ENCODE measurements at places on chromosomes 3 and 15. TPM values are rescaled to one million over a fixed set of nuclear protein-coding genes. Genes with fewer than 3 reads are reported as not detected.
A peak's percentile ranks its signal among the peaks of the same experiment; 100 is the strongest.

- DNase-seq = no peak
- no peaks in the 10 kb centered on the region for H3K36me3 ChIP-seq
- no peaks in the 10 kb centered on the region for H3K27me3 ChIP-seq
- no peak overlapping the region for H3K27ac ChIP-seq
Measured at GRCh38 chr15:54424171-54424570, 445.9 kb downstream of the UNC13C start.

DNA sequence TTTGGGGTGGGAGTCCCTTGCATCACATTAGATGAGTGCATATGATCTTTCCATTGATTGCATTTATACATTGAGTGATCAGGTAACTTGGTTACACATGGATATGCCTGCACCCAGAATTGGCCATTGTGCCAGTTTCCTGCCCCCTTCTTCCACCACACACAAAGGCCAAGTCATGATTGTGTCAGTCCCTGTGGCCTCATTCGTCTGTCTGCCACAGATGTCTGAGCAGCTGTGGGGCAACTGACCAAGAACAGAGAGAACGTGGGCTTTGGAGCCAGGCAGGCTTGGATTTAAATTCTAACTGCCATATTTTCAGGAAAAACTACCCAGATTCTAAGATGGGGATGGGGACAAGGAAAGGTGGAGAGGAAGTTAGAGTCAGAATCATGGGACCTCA lies 27.0 kb downstream of the CCNL1 start:
- peak overlapping the region; percentile 60 for H3K27ac ChIP-seq
- peaks cover 79% of the 10 kb centered on the region for H3K4me1 ChIP-seq
- no peaks in the 10 kb centered on the region for H3K27me3 ChIP-seq

Gene SLC35A5
- 18.1 TPM for total RNA-seq

GRCh38 chr3:128254066-128254590 lies 100.8 kb downstream of the EEFSEC start:
- H3K36me3 ChIP-seq = peaks cover 35% of the 10 kb centered on the region
- H3K4me1 ChIP-seq = peaks cover 4% of the 10 kb centered on the region
- no peaks in the 10 kb centered on the region for H3K27me3 ChIP-seq
- no peak overlapping the region for H3K4me3 ChIP-seq
- no peak for DNase-seq
- no peak overlapping the region for H3K27ac ChIP-seq

- H3K4me1 ChIP-seq = no peaks in the 10 kb centered on the region
- no peak for DNase-seq
- no peak overlapping the region for H3K4me3 ChIP-seq
Measured at GRCh38 chr3:63130625-63131024, 147.5 kb upstream of the SYNPR start.

DNA sequence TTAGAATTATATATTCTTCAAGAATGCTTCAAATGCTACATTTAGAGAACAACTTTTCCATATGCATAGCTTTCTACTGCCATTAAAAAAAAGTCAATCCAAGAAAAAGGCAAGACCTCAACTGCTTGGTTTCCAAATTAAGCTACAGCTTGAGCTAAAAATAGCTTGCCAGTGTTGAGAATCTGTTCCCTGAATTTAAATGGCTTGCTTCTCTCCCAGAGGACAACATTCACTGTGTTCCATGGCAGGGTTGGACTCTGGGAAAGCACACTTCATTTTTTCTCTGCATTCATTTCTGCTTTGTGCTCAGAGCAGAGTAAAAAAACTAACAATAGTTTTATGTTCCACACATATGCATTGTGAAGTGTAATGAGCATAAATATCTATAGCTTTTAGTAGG lies 50.3 kb upstream of the ACTL6A start:
- no peaks in the 10 kb centered on the region for H3K36me3 ChIP-seq
- H3K27me3 ChIP-seq = peaks cover 11% of the 10 kb centered on the region
- no peak overlapping the region for H3K4me3 ChIP-seq
- DNase-seq = no peak

GRCh38 chr3:118882353-118882947 lies 152.2 kb downstream of the IGSF11 start:
- peak; percentile 49 for DNase-seq
- H3K4me1 ChIP-seq = peaks cover 10% of the 10 kb centered on the region
- no peak overlapping the region for H3K4me3 ChIP-seq
- H3K36me3 ChIP-seq = no peaks in the 10 kb centered on the region
- H3K27ac ChIP-seq = no peak overlapping the region

- DNase-seq = no peak
- peaks cover 20% of the 10 kb centered on the region for H3K36me3 ChIP-seq
- no peak overlapping the region for H3K4me3 ChIP-seq
- peak overlapping the region; percentile 44 for H3K27ac ChIP-seq
Measured at GRCh38 chr3:63937661-63938651, 25.8 kb upstream of the SCAANT1 start.

- no peak overlapping the region for H3K27ac ChIP-seq
- peaks cover 24% of the 10 kb centered on the region for H3K4me1 ChIP-seq
- no peak overlapping the region for H3K4me3 ChIP-seq
- peaks cover 8% of the 10 kb centered on the region for H3K36me3 ChIP-seq
Measured at GRCh38 chr3:15812183-15812582, 14.4 kb upstream of the ANKRD28 start.

DNA sequence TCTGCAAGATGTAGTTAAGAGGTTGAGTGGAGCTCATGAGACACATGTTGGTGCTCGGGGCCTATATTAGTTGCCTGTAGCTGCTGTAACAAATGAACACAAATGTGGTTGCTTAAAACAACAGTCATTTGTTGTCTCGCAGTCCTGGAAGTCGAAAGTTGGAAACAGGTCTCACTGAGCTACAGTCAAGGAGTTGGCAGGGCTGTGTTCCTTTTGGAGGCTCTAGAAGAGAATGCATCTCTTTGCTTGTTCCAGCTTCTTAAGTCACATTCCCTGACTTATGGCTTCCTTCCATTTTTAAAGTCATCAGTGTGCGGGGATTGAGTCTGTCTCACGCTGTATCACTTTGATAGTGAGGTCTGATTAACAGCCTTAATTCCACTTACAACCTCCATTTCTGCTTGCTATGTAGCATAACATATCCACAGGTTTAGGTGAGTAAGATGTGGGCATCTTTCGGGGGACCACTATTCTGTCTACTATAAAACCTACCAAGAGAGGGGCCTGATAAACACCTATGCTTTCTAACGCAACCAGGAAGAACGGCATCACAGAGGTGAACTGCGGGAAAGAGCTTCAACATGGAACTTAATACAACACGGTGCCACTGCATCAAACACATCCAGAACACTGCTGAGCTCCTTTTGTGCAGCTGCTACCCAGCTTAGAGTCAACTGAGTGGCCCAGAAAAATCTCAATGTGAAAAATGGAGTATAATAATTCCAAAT lies 119.4 kb downstream of the ATP10A start:
- no peak overlapping the region for H3K4me3 ChIP-seq
- no peaks in the 10 kb centered on the region for H3K27me3 ChIP-seq
- peaks cover 11% of the 10 kb centered on the region for H3K36me3 ChIP-seq

GRCh38 chr3:10312861-10313260 lies 8.1 kb downstream of the SEC13 start:
- no peaks in the 10 kb centered on the region for H3K4me1 ChIP-seq
- H3K36me3 ChIP-seq = peaks cover 9% of the 10 kb centered on the region
- H3K27ac ChIP-seq = no peak overlapping the region
- H3K4me3 ChIP-seq = no peak overlapping the region
- no peaks in the 10 kb centered on the region for H3K27me3 ChIP-seq
- DNase-seq = no peak

- H3K27ac ChIP-seq = no peak overlapping the region
- no peaks in the 10 kb centered on the region for H3K27me3 ChIP-seq
- DNase-seq = no peak
- H3K4me1 ChIP-seq = no peaks in the 10 kb centered on the region
Measured at GRCh38 chr3:121677141-121677540, 16.4 kb upstream of the HCLS1 start.

DNA sequence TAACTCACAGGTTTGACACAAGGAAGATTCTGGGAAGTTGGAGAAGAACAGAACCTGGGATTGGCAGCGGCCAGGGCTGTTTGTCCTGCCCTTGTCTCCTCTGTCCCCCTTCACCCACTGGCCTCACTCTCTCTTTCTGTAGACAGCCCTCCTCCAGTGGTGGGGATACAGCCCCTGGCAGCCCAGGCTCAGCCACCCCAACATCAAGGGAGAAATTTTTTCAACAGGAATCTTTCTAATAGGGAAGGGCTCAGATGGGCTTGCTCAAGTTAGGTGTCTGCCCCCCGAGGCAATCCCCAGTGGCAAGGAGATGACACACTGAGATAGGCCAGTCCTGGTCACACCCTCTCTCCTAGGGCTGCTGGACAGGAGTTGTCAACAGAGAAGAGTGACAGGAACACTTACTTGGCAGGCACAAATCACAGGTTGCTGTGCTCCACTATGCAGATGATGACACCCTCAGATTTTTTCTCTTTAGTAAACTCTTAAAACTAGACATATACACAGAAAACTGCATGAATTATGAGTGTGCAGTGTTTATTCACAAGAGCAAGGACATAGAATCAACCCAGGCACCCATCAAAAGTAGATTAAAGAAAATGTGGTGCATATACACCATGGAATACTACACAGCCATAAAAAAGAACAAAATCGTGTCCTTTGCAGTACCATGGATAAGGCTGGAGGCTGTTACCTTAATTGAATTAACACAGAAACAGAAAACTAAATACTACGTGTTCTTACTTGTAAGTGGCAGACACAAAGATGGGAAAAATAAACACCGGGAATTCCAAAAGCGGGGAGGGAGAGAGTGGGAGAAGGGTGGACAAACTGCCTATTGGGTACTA lies 36.3 kb downstream of the PLA2G4D start:
- DNase-seq = no peak

Gene SLC25A26
- 17.0 TPM for total RNA-seq

Gene SLC25A20
- 28.3 TPM for total RNA-seq

- DNase-seq = peak; percentile 53
- peak overlapping the region; percentile 5 for H3K4me3 ChIP-seq
- peaks cover 13% of the 10 kb centered on the region for H3K27me3 ChIP-seq
- H3K27ac ChIP-seq = no peak overlapping the region
Measured at GRCh38 chr15:80920271-80920699, 69.3 kb downstream of the MESD start.

GRCh38 chr3:119695480-119695879 lies 7.3 kb upstream of the CFAP91 start:
- H3K27ac ChIP-seq = no peak overlapping the region
- no peaks in the 10 kb centered on the region for H3K36me3 ChIP-seq
- no peak for DNase-seq
- peaks cover 10% of the 10 kb centered on the region for H3K27me3 ChIP-seq

Gene C3orf85
- not detected for total RNA-seq

- H3K4me3 ChIP-seq = no peak overlapping the region
- peaks cover under 1% of the 10 kb centered on the region for H3K27me3 ChIP-seq
- peaks cover 17% of the 10 kb centered on the region for H3K4me1 ChIP-seq
- no peaks in the 10 kb centered on the region for H3K36me3 ChIP-seq
- no peak overlapping the region for H3K27ac ChIP-seq
Measured at GRCh38 chr15:52085299-52085698, 27.3 kb downstream of the BCL2L10 start.

DNA sequence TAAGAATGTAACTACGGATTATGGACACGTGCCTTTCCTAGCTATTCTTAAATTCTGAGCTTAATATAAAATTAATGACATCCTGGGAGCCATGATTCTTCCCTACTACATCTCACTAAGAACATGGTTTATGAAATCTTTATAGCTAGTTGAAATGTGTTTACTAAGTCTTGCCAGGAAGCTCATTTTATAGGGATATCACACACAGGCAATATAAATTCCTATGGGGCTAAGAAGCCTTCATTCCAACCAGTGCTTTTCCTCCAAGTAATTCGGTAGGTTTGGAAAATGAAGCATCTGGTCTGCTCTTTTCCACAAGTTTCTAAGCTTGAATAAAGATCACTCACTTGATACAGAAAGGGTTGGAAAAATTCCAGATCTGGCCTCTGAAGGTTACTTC lies 802.6 kb downstream of the FHIT start:
- H3K4me1 ChIP-seq = peaks cover 2% of the 10 kb centered on the region
- no peak for DNase-seq
- H3K4me3 ChIP-seq = no peak overlapping the region
- no peak overlapping the region for H3K27ac ChIP-seq
- no peaks in the 10 kb centered on the region for H3K27me3 ChIP-seq
- H3K36me3 ChIP-seq = peaks cover 3% of the 10 kb centered on the region

Gene FBXL2
- not detected for total RNA-seq

DNA sequence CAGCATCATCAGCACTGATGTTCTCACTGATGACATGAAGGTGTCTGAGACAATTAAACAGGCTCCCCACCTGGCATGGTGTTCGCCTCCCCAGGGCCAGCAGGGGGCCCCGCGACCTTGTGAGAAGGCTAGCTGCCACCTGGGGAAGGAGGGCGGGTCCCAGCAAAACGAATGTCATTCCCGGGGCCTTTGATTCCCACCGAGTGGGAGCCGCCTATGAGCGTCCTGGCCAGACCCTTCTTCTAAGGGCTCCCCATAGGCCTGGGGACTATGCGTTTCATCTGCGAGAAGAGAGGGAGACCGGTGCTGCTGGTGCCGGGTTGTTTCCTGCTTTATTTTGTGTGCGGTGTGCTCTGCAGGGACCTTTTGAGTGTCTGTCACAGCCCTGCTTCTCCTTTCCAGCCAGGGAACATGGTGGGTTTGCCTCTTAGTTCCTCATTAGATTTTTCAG lies 20.5 kb upstream of the MINDY4B start:
- DNase-seq = peak; percentile 68
- peak overlapping the region; percentile 61 for H3K4me3 ChIP-seq
- H3K36me3 ChIP-seq = no peaks in the 10 kb centered on the region
- no peak overlapping the region for H3K27ac ChIP-seq
- peaks cover 3% of the 10 kb centered on the region for H3K4me1 ChIP-seq
- H3K27me3 ChIP-seq = peaks cover 15% of the 10 kb centered on the region
